Kidney epithelial cell (primary cell): ENCODE measurements at places on chromosomes 11 and 22. TPM values are rescaled to one million over a fixed set of nuclear protein-coding genes. Genes with fewer than 3 reads are reported as not detected.

The HBB gene
- not detected in 2 replicates for total RNA-seq

GRCh38 chr22:46415776-46416519, 80.4 kb downstream of the TRMU start:
- DNase-seq: no peak

The OR6A2 gene
- total RNA-seq: not detected in 2 replicates

DNA sequence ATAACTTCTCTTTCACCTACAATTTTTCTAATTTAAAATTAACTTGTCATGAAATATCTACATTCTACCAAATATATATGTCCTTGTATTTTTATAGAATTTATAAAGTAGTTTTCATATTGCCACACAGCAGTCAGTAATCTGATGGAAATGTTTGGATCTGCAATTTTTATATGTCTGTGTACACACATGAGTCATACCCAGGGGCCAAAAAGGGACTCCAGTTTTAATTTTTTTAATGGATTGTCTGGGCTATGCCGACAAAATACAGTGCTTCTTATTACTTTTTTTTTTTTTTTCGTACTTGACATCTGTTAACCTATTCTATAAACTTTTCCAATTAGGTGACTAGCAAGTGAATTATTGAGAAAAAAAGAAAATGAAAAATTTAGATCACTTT, 6.3 kb downstream of the GUCY1A2 start:
- DNase-seq: no peak

DNA sequence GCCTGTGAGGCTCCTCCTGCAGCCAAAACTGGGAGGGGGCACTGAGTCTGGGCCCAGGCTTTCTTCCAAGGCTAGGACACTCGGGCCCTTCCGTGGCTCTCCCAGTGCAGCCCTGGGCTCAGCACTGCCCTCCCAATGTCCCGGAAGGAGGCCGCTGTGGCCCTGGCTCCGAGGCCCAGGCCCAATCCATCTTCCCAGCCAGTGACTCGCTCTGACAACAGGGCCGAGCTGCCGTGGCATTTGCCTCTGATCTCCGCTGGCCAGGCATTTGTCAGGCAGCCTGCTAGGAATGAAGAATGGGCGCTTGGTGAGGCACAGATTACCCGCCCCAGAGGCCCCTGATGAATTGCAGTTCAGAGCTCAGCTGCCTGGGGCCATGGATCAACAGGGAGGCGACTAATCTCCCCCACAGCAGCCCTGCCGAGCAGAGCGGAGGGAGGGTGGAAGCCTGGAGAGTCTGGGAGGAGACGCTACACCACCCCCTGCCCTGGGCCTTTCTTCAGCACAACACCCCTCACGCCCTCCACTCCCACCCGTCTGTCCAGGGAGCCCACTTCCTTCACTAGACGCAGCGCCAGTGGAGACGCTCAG, 8.3 kb downstream of the FXYD2 start:
- no peak for DNase-seq

The IFITM1 gene
- total RNA-seq: 38.2 and 42.4 TPM in 2 replicates

DNA sequence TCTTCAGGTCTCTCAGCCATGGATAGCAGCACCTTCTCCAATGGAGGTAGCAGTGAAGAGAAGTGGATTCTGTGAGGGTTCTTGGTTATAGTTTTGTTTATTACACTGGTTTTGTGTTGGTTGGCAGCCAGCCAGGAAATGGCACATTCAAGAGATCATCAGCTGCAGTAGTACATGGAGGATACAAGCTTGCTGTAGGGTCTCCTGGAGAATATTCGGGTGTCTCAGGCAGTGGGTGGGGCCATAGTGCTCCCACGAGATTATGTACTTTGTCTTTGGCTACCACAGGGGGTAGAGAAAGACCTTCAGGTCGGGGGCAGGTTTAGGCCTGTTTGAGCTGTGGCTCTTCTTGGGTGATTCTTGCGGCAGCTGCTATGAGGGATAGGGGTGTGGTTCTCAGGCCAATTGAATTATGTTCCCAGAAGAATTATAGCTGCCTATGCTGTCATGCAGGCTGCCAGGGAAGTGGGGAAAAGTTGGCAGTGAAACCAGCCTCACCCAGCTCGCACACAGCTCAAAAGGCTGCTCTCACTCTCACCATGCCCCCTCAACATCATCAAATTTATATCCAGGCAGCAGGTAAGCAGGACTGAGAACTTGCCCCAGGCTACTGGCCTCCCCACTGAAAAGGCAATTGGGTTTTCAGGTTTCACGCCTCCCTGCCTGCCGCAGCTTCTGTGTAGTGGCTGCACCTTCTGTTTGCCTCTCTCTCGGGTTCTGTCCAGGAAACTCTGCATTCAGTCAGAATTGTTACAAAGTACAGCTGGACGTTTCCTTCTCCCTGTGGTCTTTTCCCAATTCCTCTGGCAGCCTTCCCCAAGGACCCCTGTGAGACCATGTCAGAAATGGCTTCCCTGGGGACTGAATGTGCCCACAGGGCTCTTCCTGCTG, 435.5 kb downstream of the LUZP2 start:
- no peak for DNase-seq

DNA sequence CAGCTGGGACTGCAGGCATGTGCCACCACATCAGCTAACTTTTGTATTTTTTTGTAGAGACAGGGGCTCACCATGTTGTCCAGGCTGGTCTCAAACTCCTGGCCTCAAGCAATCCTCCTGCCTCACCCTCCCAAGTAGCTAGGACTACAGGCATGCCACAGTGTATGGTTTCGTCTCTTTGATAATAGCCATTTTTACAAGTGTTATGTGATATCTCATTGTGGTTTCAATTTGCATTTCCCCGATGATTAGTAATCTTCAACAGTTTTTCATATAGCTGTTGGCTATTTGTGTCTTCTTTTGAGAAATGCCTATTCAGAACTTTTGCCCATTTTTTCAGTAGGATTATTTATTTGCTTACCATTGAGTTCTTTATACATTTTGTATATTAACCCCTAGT, 9.0 kb upstream of the MTMR3 start:
- no peak for DNase-seq

The CTSW gene
- total RNA-seq: not detected in 2 replicates

- no peak for DNase-seq
Measured at GRCh38 chr11:94749369-94749768, 18.8 kb upstream of the AMOTL1 start.

The KLHDC7B gene
- 16.3 and 20.1 TPM in 2 replicates for total RNA-seq

GRCh38 chr11:55967914-55968313, 1.8 kb downstream of the OR10AG1 start:
- no peak for DNase-seq

The CWC15 gene
- total RNA-seq: 32.0 and 43.4 TPM in 2 replicates

GRCh38 chr11:113730887-113731726, 25.0 kb upstream of the TMPRSS5 start:
- peak; percentile 19 for DNase-seq

DNA sequence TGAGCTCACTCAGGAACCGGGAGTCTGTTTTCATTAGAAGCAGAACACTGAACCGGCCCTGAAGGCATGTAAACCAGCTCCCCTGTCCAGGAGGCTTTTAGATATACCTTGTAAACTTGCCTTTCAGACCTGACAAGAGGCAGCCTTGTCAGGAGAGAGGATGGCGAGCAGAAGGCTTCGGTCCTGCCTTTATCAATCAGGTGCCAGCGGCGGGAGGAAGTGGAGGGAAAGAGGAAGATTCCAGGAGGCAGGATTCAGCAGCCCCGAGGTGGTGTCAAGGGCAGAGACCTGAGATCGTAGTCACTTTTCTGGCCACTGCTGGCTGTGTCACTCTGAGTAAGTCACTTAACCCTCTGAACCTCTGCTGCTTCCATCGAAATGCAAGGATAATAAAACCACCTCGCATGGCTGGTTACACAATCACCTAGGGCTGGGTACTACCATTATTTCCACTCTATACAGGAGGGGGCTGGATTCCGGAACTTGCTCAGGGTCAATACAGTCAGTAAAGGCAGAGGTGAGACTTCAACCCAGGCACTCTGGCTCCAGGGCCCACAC, 181.0 kb downstream of the CHST1 start:
- no peak for DNase-seq

- no peak for DNase-seq
Measured at GRCh38 chr22:19184276-19184997, 5.9 kb upstream of the SLC25A1 start.

GRCh38 chr11:132052342-132052741, 681.9 kb downstream of the NTM start:
- DNase-seq: no peak

The KCNE3 gene
- 0.42 and 0.55 TPM in 2 replicates for total RNA-seq

DNA sequence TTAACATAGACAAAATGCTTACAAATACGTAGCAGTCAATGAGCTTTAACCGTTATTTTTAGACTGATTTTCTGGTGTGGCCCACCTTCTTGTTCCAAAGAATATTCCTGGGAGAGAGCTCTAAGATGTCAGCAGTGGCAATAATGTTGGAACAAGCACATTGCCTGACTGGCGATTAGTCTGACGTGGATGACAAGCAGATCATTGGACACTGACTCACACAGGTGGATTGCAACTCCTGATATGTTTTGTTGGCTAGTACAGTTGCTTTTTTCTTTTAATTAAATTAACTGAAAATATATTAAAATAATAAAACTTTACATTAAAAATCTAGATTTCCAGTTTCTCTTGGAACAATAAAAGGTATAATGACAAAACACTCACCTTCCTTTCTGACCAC, 78.0 kb downstream of the TENM4 start:
- DNase-seq: no peak

DNA sequence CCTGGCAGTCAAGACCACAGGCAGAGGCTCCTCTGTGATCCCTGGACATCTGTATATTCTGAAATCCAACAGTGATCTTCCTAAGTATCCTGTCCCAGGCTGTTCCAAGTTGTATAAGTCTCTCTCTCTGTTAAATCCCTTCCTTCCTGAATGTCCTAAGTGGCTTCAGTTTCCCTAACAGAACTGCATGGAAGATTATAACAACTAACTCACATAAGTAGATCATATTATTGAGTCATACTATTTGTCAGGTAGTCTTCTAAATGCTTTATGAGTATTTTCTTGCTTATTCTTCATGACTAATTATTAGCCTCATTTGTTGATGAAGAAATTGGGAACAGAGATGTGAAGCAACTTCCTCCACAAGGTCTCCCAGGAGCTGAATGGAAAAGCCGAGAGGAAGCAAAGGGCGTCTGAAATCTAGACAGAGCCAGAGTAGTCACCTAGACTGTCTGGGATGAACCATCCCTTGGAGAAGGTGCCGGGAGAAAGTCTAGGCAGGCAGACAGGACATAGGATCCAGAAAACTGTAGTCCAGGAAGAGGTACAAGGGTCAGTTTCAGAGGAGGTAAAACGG, 93.2 kb upstream of the FAT3 start:
- DNase-seq: no peak

GRCh38 chr11:125505492-125506080, 9.5 kb upstream of the FEZ1 start:
- DNase-seq: no peak

GRCh38 chr11:75260396-75261170, 20.0 kb downstream of the TPBGL start:
- DNase-seq: no peak

- no peak for DNase-seq
Measured at GRCh38 chr11:72589802-72590761, 84.1 kb downstream of the PDE2A start.

- peak; percentile 77 for DNase-seq
Measured at GRCh38 chr22:46739094-46739870, 1.2 kb upstream of the CERK start.

The KCNQ1OT1 gene
- total RNA-seq: 0.48 and 0.54 TPM in 2 replicates

- DNase-seq: no peak
Measured at GRCh38 chr22:46758867-46759290, 3.6 kb upstream of the TBC1D22A start.

The MAJIN gene
- total RNA-seq: 0.17 and 0.68 TPM in 2 replicates

GRCh38 chr11:121494355-121495099, 41.8 kb upstream of the SORL1-AS1 start:
- DNase-seq: no peak

- no peak for DNase-seq
Measured at GRCh38 chr11:128528294-128528693, 59.1 kb downstream of the ETS1 start.

The EHF gene
- 45.8 and 47.3 TPM in 2 replicates for total RNA-seq

DNA sequence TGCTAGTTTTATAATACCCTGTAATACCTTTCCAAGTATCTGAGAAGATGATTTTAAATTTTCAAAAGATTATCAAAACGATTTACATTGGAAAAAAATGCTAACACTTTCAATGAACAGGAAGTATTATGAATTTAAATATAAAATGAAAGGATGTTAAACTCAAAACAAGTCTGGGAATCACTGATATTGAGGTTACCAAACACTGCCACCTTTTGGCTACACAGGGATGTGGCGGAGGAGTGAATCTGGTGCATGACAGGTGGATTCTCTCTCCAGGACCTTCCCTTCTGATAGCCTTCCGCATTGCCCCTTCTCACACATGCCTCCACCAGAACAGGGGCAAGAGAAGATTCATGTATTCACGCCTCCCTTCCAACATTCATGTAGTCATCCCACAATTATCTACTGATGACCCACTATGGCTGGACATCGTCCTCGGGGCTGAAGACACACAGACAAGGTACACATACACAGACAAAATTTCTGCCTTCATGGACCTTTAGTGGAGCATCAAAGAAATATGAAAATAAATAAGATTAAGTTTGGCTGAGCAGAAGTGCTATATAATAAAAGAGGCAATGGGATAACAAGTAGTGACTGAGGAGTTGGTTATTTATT, 34.7 kb downstream of the ATG16L2 start:
- no peak for DNase-seq

- DNase-seq: peak; percentile 60
Measured at GRCh38 chr11:72569966-72570892, 104.0 kb downstream of the PDE2A start.

- DNase-seq: no peak
Measured at GRCh38 chr22:27370269-27370668, 431.3 kb downstream of the MN1 start.

The CELSR1 gene
- total RNA-seq: 180 and 210 TPM in 2 replicates

- no peak for DNase-seq
Measured at GRCh38 chr11:14503023-14503422, 3.4 kb upstream of the COPB1 start.

DNA sequence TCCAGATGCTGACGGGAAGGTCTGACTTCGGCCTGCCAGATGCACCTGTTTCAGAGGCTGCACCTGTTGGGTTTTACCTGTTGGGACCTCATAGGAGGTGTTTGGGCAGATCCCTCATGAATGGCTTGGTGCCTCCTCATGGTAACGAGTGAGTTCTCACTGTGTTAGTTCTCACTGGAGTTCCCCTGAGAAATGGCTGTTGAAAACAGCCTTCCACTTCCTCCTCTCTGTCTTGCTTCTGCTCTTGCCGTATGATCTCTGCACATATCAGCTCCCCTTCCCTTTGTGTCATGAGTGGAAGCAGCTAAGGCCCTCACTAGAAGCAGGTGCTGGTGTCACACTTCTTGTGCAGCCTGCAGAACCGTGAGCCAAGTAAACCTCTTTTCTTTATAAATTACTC, 207.6 kb upstream of the SEZ6L start:
- no peak for DNase-seq
